ENCODE measurements at places on chromosomes 4 and X. TPM values are rescaled to one million over a fixed set of nuclear protein-coding genes. Genes with fewer than 3 reads are reported as not detected.

The POLN gene
- 2.5 TPM for total RNA-seq

The CORIN gene
- 1.2 TPM for total RNA-seq

The CSAG3 gene
- total RNA-seq: not detected

The DIPK2B gene
- total RNA-seq: 17.9 TPM

- DNase-seq: no peak
These were observed 365.3 kb upstream of the TEX13C start for GRCh38 chrX:124954402-124954801.

DNA sequence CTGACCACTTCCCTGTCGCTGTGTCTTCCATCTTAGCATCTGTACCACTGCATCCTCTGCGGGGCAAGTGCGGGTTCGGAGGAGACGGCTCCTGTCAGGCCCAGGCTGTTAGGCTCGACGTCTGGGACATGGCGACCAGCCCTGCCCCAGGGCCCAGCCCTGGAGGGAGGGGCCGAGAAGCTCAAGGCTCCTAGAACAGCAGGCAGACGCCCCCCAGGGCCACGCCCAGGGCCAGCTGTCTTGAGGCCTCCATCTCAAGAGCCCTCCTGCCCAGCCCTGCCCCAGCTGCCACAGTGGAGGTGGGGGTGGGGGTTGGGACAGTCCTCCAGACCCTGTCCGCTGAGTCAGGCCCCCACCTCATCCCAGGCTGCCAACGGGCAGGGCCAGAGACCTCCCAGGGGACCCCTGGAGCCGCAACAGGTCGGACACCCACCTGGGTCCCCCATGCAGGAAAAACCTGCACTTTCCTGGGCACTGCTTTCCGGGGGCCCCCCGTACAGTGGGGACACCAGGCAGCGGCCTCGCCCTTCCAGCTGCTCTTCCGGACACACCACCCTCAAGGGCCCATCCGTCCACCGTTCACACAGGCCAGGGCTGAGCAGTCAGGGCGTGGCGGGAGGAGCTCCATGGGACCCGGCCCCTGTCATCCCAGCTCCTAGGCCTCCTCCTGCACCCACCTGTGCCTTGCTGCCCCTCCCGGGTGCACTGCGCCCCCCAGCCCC, 83.1 kb downstream of the FAM53A start:
- DNase-seq: no peak

DNA sequence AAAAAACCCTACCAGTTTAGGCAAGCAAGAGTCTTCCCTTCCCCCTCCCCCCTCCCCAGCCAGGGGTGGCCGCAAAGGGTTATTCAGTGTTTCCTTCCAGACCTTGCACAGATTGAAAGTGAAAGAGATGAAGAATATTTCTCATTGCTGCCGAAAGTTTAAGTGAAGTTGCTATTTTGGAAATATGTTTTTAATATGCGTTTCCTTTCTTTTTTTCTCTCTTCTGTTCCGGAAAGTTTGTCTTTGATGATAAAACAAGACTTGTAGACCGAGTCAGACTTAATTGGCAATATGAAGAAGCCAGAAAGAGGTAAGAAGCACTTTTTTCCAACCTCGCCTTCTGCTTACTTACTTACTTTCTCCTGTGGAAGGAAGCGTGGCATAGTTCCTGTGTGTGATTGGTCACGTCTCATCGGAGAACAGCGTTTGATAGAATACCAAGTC, 58.5 kb upstream of the CLCN4 start:
- no peak for DNase-seq

DNA sequence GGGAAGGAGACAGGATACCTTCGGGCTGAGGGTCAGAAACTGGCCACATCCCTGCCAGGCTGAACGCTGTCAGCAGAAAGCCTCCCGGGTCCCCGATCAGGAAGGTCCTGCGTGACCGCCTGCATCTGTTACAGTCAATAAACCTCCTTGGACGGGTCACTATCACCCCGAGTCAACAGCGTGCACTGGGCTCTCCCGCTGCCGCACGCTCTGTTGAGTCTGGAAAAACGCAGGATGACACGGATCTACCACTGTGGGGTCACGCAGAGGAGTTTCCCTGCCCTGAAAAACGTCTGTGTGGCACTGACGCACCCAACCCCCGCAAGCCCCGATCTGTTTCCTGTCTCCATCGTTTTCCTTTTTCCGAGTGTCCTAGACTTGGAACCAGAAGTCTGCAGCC, 12.1 kb downstream of the PPP2R3B start:
- no peak for DNase-seq

- DNase-seq: no peak
These were observed 636.6 kb downstream of the FAT4 start for GRCh38 chr4:125951261-125951887.

DNA sequence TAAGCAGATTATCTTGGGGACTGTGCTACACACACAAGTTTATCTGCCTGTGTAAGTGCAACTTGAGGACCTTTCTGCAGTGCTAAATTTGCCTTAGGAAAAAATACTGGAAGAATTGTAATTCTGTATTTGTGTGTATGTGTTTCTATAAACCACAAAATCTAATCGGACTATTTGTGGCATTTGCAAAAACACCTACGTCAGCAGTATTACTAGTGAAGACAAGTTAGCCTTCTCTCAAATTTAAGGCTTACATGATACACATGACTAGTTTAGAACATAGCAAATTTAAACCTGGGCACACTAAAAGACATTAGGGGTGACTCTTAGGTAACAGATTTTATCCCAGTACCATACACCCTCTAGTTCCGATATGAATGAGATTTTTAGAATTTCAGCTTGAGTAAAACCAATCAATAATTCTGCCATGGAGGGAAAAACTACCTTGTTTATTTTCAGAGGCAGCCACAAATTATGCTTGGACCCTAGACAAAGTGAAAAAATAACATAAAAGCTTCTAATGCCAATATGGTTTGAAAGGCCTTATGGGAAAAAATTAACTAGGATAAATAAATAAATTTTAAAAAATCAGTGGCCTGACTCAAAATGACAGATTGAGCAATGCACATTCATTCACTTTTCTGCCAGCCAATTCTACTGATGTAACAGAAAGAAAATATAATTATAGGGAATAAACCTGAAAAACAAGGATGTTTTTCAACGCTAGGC, 176.4 kb downstream of the SNCA start:
- no peak for DNase-seq
